NB4 (cell line): ENCODE measurements at places on chromosomes 2 and 18.
A peak's percentile ranks its signal among the peaks of the same experiment; 100 is the strongest.

DNA sequence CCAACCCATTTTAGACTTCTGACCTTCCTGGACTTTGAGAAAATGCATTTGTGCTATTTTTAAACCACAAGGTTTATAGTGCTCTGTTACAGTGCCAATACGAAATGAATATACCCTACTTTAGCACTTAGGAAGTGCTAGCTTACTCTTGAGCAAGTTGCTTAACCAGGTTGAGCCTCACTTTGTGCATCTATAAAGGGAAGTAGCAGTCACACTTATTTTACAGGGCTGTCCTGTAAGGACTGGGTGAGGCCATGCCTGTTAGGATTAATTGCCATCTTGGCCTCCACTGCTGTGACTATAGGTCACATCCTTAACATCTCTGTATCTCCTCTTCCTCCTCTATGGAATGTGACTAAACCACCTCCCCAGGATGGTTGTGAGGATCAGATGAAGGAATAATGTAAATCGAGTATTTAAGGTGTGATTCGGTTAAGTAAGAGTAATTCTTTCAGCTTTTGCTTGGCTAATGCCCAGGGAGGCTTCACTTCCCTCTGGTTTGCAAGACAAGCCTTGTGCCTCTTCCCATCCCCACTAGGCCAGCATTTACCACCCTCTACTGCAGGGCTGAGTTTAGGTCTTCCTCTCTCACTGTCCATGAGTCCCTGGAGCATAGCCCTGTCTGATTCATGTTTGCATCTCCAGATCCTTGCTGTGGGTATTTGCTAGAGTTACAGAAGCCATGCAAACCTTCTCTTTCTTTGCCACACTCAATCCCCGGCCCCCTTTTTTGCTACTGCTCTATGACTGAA, 341.2 kb downstream of the ZNF521 start:
- DNase-seq: no peak

DNA sequence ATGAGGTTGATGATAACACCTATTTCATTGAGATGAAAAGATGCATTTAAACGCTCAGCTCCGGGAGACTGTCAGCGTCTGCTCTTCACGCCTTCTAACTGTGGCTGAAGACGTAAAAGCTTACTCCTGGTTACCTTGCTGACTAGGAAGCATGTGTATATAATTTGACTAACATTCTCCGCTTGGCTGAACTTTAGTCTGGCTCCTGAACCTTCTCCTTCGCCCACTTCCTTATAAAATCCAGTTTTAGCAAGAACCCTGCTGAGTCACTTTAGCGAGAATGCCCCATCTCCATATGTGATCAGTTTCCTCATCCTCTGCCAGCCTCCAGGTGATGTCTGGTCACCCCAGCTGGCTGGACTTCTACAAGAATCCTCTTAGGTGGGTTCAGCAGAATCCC, 12.7 kb upstream of the CREG2 start:
- peak; percentile 26 for DNase-seq

DNA sequence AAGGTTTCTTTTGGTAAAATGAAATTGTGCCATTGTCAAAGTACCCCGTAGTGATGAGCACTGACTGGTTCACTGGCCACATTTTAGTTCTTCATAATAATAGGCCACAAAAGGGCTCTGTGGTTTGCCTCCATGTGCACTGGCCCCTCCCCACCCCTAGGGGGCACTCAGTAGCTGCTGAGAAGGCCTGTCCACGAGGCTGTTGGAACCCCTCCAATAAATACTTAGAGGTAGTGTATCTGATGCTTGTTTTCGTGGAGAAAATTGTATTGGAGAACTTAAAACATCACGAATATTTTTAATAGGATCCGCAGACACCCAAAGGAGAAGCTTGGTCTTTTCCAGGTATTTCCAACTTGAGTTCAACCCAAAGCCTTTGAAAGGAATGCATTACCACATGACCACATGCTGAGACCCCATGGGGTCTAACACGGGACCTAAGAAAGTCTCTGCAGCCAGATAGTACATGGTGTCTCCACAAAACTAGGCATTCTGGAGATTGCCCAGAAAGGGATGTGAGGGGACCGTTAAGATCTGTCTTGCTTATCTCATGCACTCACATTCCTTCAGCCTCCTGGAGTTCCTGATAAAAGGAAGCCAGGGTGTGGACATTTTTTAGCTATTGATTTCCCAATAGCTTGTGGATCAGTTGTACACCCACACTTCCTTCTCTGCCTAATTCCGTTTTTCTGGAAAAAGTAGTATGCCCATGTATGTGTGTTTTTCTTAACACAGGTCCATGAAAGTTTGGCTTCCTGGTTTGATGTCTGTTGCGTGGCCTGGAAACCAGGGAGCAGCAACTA, 28.5 kb upstream of the NOSTRIN start:
- DNase-seq: peak; percentile 64

GRCh38 chr2:127415593-127416505, 2.4 kb upstream of the PROC start:
- DNase-seq: peak; percentile 70

DNA sequence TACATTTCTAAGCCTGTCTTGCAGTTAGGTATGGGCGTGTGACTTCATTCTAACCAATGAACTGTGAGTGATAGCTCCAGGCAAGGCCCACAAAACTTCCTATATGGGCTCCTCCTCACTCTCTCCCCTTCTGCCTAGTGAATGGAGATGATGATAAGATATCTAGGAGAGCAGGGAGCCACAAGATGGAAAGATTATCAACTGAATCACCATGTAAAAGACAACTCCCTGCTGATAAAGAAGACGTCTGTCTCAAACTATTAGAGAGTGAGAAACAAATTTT, 237.1 kb downstream of the GPD2 start:
- no peak for DNase-seq

GRCh38 chr2:233329489-233330135, 22.0 kb downstream of the SAG start:
- no peak for DNase-seq

- peak; percentile 85 for DNase-seq
Observed at GRCh38 chr2:102788885-102789260, 27.0 kb downstream of the TMEM182 start.

DNA sequence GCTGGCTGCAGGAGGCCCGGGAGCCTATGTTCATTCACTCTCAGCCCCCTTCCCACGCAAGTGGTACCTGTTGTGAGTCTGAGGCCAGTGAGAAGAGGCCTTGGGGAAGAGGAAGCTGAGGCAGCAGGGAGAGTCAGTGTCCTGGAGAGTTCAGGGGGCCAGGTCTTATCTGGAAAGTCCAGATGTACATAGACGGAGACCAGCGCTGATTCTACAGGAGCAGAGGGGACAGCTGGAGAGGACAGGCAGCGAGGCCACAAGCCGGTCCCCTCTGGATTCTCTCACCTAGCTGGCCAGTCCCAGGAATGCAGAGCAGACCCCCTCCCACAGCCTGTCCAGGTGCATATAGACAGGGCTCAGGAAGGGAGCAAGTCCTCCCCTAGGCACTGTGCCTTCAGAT, 29.1 kb upstream of the SELENOI start:
- DNase-seq: no peak

DNA sequence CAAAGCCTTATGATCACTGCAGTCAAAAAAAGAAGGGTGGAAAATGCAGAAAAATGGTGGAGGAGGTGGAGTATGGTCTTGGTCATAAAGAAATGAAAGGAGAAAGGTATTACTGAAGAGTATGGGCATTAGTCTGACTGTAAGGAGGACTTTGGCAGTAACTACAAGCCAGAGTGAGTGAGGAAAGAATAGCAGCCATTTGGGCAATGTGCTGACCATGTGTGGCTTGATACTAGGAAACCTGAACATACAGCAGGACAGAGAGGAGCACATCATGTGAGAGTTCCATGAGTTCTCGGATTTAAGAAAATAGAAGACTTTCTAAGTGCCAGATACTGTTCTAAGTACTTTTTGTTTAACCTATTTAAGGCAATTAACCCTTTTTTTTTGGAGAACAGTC, 8.5 kb downstream of the DTNA start:
- DNase-seq: no peak

GRCh38 chr2:65382776-65383357, 49.5 kb downstream of the SPRED2 start:
- DNase-seq: peak; percentile 93

- DNase-seq: no peak
Observed at GRCh38 chr18:339200-339599, 71.4 kb upstream of the THOC1 start.

- no peak for DNase-seq
Observed at GRCh38 chr2:6011921-6012320, 319.7 kb downstream of the SOX11 start.

GRCh38 chr2:164910101-164910899, 45.0 kb downstream of the SLC38A11 start:
- DNase-seq: no peak

GRCh38 chr2:203796248-203797010, 71.1 kb upstream of the CTLA4 start:
- DNase-seq: no peak

DNA sequence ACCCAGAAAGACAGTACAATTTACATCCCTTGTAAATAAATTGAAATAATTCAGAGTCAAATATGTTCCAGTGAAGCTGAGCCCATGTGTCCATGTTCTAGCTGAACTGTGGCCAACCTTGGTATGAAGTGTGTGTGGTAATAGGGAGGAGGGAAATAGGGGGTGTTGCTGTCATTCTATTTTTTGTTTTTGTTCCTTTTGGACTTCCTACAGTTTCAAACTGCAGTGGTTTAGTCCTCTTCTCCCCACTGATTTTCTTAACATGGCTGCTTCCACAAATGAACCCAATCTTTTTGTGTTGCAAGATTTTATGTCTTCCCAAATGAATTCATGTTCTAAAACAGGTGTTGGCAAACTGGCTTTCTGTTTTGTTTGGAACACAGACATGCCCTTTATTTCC, 156.9 kb downstream of the CCBE1 start:
- DNase-seq: no peak

DNA sequence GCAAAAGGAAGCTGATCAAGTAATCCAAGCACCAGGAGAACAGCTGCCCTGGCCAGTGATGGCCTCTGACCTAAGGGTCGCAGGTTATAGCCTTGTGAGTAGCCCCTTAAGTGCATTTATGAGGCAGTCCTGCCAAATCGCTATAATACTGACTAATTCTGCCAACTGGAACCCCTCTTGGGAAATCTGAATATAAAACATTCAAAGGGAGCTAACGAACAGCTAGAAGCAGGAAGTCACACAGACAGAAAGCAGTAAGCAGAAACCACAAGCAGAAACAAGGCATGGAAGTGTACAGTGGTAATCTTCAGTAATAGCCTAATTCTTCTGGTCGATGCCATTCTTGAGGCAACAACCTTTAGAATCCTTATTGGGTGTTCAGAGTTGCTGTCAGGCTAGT, 521.3 kb downstream of the METTL4 start:
- peak; percentile 81 for DNase-seq

DNA sequence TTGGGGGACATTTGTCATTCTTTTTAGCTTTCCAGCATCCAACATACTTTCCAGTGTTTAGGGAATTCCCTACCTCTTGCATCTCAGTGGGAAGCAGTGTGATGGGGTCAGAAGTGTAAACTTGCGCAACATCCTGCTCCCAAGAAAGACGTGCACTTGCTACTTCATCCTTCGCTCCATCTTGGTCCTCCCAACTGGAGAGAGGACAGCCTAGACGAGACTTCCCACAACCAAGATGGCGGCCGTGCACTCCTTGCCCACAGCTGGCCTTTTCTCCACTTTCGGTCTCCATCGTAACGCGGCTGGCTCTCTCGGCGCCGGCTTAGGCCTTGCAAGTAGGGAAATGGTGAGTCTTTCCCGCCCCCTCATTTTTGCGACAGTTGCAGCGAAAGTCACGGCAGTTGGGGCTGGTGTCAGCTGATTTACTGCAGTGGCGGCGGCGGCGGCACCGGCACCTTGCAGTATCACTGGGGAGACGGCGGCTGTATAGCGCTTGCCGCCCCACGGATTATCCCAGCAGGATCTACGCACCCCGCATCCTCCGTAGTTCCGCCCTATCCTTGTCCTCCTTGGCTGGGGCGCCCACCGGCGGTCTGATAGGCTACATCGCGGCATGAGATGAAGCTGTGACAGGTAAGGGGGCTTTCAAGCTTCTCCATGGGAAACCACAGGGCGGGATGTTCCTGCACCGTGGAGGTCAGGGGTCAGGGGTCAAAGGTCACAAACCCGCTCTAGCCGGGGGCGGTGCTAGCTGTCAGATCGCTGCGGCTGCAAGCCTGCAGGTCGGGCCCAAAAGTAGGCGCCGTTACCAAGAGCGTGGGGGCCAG, at the start of gene WDR7:
TSS of gene WDR7 (plus strand) at position 416 of the 827 bp plus-strand sequence. CDS start 21,157 bp downstream, outside the sequence.
- DNase-seq: peak; percentile 97

GRCh38 chr2:176188774-176189680, 559 bp downstream of the HOXD1 start:
- DNase-seq: no peak

- peak; percentile 73 for DNase-seq
Observed at GRCh38 chr2:46876741-46877384, 38.7 kb downstream of the MCFD2 start.

DNA sequence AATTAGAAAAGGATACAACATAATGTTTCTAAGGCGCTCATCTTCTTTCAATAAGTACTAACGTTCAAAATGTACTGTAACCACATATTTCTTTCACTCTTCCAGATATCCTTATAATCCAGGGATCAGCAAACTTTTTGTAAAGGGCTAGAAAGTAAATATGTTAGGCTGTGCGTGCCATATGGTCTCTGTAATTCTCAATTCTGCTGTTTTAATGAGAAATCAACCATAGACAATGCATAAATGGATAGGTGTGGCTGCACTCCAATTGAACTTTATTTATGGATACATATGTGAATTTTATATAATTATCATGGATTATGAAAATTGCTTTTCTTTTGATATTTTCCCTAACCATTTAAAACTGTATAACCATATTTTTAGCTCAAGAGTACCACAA, 459.4 kb downstream of the EPHA4 start:
- DNase-seq: no peak

GRCh38 chr2:239014458-239015217, 166.8 kb downstream of the TWIST2 start:
- DNase-seq: no peak

DNA sequence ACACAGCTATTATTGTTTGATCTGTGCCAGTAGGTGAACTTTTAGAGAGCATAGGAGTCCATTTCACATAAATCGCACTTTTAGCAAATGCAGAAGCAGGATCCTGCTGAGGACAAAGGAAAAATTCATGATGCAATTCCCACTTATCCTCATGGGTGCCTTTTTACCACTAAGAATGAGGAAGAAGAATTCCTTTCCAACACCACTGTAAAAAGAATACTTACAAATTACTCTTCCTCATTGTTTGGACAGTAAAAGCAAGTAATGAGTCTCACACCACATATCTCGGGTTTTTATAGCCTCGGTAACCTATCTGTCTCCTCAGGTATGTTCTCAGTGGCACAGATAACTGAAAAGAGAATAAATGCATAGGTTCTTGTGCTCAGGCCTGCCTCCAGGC, 238.5 kb downstream of the MTX2 start:
- DNase-seq: no peak

DNA sequence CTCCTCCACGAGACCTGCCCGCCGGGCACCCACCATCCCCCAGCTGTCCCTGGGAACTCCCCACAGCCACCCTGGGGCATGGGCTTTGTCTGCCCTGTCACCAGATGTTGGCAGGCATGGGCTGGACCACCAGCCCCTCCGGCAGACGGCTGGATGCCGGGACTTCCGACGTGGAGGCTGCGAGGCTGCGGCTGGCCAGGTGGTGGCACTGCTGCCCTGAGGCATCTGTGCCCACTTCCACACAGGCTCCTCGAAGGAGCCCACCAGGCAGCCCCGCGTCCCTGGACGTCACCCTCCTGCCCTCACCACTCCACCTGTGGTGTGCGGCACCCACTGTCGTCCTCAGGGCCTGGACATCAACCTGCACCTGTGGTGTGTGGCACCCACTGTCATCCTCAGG, 319.9 kb upstream of the SALL3 start:
- peak; percentile 21 for DNase-seq
